ENCODE measurements at places on chromosomes 3 and 15.

GRCh38 chr15:99496302-99496629 is 69.5 kb upstream of the MEF2A start:
- DNase-seq: no peak

GRCh38 chr3:44280077-44280476 is 38.4 kb downstream of the TOPAZ1 start:
- DNase-seq: no peak

DNA sequence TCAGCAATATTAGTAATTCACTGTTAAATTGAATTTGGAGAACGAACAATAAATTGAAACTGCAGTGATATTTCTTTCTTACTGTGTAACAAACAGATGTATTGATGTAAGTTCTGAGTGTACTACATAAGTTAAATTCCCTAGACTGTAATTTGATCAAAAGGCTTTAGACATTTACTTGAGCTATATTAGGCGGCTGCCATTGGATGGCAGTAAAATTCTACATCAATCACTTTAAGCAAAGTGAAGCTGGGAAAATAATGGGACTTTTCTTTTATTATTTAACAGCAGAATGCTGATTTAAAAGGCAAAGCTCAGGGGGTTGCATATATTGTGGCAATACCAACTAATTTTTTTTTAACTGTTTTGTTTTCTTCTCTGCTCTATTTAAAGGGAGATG is 212.6 kb upstream of the PLSCR5 start:
- peak; percentile 52 for DNase-seq

- DNase-seq: no peak
These were observed 89.5 kb downstream of the DHX30 start for GRCh38 chr3:47892286-47893040.

DNA sequence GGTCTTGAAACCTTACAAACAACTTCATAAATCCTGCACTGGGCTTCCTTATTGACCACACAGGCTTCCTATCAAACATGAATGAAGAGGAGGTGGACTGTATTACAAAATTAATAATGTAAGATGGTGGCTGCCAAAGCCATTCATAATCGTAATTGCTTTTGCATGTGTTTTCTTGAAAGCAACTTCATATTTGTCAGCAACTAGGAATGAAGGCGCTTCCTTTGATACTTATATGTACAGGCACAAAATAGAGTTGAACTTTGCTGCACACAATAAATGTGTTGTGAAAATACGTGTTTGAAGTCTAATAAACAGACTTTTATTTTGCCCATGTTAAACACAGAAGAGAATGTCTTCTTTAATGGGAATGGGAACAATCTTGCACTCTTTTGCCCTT is 72.1 kb upstream of the OXTR start:
- no peak for DNase-seq

GRCh38 chr15:82047453-82048400 is 1.9 kb upstream of the MEX3B start:
- no peak for DNase-seq

DNA sequence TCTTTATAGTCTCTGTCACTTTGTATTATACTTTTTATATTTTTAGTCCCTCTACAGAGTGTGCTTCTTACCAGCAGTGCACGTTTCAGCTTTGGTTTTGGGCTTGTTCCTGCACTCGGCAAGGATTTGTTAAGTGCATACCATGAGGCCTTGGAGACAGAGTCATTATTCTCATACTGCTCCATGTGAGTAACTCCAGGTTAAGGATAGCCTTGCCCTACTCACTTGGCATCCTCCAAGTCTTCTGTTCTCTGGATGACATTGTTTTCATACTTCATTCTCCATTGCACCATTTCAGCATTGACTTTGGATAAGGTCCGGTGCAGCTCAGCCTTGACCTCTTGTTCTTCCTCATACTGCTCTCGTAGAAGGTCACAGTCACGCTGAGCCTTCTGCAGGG is 96.4 kb downstream of the MYH15 start:
- no peak for DNase-seq

DNA sequence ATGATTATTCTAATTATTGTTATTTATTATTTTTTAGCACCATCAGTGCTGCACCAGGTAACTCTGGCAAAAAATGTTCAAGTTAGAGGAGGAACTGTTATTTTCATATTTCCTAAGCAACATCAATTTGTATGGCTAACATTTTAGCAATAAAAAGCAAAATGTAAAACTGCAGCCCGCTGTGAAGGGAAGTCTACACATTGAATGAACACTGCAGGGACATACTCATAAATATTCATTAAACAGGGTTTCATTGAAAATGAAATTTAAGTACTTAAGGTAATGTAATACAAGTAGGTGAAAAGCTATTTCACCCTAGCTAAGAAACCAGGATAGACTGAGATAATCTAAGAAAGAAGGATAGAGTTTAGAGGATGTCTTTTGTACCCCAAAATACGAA is 532.7 kb downstream of the NLGN1 start:
- DNase-seq: no peak

DNA sequence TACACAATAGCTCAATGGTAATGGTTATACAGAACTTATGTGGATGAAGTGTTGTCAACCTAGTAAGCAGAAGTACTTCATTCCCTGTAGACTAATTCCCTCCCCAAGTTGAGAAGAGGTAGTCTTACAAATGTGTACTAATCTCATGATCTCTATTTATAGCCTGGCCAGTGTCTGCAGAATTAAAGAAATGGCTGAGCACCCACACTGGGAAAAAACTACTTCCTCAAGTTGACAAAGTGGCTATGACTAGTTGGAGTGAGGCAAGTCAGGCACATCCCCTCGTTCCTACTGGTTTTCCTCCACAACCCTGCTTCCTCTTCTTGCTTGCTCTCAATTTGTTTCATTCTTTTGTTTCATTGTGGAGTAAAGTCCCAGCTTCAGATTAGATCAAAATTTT is 566.7 kb upstream of the ZNF717 start:
- DNase-seq: no peak

GRCh38 chr3:11717768-11718636 is 74.3 kb upstream of the VGLL4 start:
- no peak for DNase-seq

DNA sequence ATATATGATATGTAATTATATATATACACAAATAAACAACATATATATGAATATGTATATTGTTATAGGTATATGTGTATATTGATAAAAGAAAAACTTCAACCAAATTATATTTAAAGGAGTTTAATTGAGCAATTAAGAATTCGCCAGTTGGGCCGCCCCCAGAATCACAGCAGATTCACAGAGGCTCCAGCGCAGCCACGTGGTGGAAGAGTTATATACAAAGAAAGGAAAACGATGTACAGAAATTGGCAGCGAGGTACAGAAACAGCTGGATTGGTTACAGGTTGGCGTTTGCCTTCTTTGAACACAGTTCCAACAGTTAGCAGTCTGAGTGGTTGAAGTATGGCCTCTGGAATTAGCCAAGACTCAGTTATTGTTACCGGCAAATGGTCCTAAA is 137.3 kb upstream of the SLC24A5 start:
- DNase-seq: peak; percentile 2

DNA sequence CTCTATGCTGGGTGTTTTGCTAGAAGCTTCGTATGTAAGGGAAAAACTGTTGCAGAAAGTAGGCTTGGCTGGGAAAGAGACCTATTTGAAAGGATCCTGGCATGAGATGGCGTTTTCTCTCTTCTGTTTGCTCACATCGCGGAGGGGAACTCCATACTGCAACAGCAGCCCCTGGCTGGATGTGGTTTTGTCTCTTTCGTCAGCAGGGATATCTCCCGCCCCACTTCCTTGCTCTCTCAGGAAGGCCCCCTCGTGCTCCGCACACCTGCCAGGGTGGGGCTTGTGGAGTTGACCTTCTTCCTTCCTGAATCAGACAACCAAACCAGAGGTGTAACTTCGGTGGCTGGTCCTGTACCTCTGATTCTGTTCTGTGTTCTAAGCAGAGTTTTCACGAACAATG is 26.4 kb upstream of the MYZAP start:
- DNase-seq: no peak

GRCh38 chr3:24220859-24221657 is 273.6 kb downstream of the THRB start:
- no peak for DNase-seq

- no peak for DNase-seq
These were observed 338.7 kb downstream of the CLSTN2 start for GRCh38 chr3:140273542-140274195.

DNA sequence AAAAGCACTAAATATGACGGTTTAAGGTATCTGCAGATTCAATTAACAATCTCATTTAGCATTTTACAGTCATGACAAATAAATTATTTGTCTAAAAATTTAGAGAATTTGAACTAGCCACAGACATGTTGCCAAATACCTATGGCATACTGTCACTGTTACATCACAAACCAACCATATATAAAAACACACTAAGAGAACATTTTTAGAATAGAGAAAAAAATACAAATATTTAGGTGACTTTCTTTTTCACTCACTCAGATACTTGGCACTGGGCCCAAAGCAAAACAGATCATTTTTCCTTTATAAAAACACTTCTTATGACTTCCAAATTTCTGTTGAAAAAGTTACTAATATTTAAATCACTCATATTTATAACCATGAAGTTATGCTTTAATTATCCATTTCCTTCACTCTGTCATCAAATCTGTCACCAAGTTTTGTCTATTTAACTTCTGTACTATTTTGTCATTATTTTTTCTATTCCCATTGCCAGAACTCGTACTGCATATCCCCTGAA is 644.7 kb downstream of the OTOL1 start:
- DNase-seq: no peak

DNA sequence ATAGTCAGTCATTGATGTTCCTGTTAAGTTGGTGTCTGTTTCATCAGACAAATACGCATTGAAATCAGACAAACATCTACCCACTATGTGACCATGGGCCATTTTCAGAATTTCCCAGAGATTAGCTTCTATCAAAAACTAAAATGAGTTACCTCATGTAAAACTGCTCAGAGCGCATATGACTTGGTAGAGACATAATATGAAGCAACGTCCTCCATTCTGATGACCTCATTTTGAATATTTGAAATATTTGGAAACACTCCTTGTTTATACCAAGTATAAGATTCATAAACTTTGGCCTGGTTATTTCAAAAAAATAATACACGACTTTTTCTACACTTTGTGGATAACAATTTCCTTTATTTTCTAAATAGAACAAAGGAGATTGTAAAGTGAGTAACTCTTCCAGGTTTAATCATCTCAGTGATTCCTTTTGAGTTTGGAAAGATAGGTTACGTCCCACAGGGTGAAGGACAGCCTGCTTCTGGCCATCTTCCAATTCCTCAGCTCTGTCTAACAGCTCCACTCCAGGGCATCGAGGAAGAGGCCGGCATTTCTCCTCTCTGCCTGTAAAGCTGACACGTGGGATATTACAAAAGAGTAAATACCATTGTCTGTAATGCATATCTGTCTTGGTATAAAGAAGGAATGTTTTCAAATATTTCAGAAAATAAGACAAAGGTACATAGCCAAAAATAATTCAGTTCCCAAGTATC is 122.6 kb downstream of the CADM2 start:
- peak; percentile 2 for DNase-seq

GRCh38 chr15:40063563-40064011 is 24.6 kb upstream of the SRP14 start:
- peak; percentile 89 for DNase-seq

DNA sequence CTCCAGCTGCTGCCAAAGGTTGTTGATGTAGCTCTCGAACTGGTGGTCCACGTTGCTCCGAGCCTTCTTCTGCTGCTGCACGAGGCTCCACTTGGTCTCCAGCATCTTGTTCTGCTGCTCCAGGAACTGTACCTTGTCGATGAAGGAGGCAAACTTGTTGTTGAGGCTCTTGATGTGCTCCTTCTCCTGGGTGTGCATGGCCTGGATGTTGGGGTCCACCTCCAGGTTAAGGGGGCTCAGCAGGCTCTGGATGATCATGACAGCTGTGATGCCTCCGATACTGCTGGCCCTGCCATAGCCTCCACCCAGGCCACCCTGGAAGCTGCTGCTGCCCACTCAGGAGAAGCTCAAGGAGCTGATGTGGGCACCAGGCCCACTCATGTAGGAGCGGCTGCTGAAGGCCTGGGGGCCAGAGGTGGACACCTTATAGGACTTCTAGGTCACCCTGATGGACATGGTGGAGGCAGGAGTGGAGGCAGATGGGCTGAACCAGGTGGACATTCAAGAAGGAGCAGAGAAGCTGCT is 14.9 kb upstream of the PSTPIP1 start:
- DNase-seq: no peak

DNA sequence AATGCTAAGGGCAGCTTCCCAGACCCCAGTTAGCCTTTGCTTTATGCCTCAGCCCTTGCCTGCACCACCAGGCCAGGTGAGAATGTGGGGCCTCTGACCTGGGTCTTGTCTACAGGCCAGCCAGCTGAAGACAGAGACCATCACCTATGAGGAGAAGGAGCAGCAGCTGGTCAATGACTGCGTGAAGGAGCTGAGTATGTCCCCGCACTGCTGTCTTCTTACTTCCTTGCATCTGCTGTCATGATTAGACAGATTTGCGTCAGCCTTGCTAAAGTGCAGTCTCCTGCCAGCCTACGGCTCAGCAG is 74.6 kb downstream of the CCK start:
- no peak for DNase-seq

DNA sequence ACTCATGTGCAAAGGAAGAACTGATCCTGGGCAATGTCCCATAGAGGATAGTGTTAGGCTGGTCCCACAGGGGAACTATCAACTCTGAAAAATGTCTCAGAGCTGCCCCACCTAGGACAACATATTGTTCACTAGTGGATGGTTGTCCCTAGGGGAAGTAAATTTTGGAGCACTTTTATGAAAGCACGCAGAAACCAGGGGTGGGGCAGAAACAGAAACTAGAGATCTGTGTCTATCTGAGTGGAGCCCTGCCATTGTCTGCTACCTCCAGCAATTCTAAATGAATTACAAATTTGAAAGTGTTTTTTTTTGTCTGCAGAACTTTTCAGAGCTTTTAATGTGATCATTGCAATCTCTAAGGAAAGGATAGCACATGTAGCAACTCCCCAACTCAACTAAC is 357.1 kb upstream of the PROK2 start:
- no peak for DNase-seq

GRCh38 chr15:78995921-78996893 is 51.4 kb upstream of the CTSH start:
- DNase-seq: no peak

- peak; percentile 56 for DNase-seq
These were observed 1433.9 kb upstream of the CADM2 start for GRCh38 chr3:83524901-83525300.

DNA sequence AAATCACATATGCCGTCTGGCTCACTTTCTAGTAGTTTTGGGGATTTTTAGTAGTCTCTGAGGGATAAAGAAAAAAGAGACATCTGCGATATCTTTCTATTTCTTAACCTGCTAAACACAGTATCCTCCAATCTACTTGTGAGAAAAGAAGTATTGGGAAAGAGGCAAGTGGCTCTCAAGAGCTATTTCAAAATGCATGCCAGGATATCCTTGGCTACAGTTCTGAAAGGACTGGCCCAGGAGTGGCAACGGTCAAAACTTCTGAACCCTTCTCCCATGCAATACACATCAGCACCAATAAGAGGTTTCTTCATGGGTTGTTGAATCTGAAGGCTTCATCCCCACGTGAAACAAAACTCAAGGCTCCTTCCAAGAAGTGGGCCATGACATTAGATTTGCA is 204.0 kb upstream of the WNT5A start:
- no peak for DNase-seq

All from NCI-H446 (cell line).